ENCODE measurements at places on chromosomes 6 and 20.

DNA sequence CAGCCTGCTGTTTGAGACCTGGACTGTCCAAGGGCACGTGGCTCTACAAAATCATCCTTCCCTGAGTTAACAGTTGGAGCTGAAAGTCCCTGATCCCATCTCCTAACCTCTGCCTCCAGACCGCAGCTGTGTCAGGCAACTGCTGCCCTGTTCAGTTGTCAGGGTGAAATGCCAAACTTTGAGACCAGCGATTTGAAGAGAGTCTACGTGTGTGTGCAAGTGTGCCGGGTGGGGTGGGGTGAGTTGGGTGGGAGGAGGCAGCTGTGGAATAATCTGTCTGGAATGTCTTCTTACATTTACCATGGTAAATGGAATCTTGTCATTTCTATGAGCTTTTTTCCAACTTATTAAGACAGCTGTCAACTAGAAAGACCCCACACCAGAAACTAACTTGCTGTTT is 81.0 kb upstream of the FAM8A1 start:
- DNase-seq, result peak; percentile 28

- DNase-seq, result no peak
Observed at GRCh38 chr20:63942969-63943807, 13.0 kb downstream of the UCKL1 start.

DNA sequence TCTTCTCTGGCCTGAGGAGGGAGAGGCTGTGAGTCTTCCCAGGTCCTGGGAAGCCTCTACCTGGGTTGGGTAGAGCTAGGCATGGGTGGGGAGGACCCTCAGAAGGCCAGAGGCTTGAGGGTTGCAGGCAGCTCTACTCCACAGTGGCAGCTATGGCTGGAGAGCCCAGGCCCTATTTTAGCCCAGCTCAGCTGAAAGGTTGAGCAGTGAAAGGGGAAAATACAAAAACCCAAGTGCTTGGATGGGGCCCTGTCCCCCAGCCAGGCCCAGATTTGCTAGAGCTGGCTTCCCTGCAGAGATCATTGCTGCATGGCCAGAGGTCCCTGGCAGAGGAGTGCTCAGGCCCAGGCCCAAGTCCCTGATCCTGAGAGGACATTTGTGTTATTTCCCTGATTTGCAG is 45.7 kb downstream of the SUN5 start:
- DNase-seq, result no peak

GRCh38 chr6:23659125-23659524 is 466.9 kb upstream of the NRSN1 start:
- peak; percentile 9 for DNase-seq

GRCh38 chr6:154232013-154232910 is 124.3 kb downstream of the IPCEF1 start:
- DNase-seq, result peak; percentile 30

- DNase-seq, result peak; percentile 26
Observed at GRCh38 chr6:74551896-74552295, 654.0 kb downstream of the COL12A1 start.

DNA sequence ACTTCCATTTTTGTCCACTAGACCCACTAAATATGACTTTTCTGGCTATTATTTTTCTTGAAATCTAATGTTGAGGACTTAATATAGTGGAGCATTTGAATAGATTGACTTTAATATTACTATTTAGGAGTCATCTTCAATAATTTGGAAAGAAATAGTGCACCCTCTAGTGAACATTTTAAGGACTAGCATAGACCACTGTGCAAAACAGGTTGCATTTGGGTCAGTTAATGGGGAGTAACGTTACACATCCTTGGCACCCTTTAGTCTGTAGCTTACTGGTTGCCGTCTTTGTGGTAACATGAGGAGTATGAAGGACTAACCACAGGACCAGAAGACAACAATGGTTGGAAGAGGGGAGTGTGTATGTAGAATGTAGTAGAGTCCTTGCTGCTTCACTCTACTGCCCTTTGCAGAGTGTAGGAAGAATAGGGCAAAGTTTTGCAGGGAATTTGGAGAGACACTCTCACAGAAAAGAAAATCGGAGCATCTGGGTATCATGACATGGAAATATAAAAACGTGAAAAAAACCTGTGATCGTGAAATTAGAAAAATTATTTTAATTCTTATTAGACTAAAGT is 25.2 kb downstream of the RFPL4B start:
- DNase-seq, result peak; percentile 66

DNA sequence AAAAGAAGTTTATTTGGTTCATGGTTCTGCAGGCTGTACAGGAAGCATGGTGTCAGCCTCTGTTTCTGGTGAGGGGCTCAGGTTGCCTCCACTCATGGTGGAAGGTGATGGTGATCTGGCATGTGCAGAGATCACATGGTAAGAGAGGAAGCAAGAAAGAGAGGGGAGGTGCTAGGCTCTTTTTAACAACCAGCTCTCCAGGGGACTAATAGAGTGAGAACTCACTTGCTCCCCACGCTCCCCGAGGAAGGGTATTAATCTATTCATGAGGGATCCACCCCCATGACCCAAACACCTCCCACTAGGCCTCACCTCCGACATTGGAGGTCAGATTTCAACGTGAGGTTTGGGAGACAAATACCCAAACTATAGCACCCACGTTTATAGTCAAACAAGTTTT is 4.0 kb upstream of the GJB7 start:
- no peak for DNase-seq

- peak; percentile 4 for DNase-seq
Observed at GRCh38 chr6:64034910-64035655, 399.5 kb downstream of the PHF3 start.

- DNase-seq, result no peak
Observed at GRCh38 chr6:45597424-45597823, 219.7 kb upstream of the SUPT3H start.

GRCh38 chr6:2884804-2885203 is 18.3 kb downstream of the SERPINB9 start:
- DNase-seq, result no peak

DNA sequence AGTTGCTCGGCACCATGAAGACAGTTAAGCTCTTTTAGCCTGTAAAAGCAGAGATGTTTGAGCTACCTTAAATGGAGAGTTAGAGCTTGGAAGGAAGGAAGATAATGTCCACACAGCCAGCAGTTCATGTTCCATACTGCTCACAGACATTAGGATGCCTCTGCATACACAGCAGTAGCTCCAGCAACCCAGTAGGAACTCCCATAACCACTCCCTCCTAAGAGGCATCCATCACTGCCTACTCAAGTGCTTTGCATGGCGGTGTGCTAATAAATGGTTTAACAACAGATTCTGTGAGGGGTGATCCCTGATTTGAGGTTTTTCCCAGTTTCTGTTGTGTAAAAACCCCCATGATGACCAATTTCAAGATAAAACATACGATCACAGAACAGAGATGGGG is 286.4 kb downstream of the HACE1 start:
- DNase-seq, result no peak

DNA sequence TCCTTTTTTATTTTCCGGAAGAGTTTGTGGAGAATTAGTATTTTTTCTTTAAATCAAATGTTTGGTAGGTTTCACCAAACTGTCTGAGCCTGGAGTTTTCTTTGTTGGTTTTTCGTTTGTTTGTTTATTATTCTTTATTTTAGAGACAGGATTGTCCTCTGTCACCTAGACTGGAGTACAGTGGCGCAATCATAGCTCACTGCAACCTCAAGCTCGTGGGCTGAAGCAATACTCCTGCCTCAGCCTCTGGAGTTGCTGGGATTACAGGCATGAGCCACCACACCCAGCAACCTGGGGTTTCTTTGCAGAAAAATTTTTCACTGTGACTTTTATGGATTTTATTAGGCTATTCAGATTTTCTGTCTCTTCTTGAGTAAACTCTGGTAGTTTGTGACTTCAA is 120.2 kb upstream of the LOC128125822 start:
- peak; percentile 4 for DNase-seq

- no peak for DNase-seq
Observed at GRCh38 chr6:49205526-49205925, 257.5 kb downstream of the MMUT start.

GRCh38 chr6:72691249-72691648 is 69.4 kb downstream of the KCNQ5 start:
- no peak for DNase-seq

DNA sequence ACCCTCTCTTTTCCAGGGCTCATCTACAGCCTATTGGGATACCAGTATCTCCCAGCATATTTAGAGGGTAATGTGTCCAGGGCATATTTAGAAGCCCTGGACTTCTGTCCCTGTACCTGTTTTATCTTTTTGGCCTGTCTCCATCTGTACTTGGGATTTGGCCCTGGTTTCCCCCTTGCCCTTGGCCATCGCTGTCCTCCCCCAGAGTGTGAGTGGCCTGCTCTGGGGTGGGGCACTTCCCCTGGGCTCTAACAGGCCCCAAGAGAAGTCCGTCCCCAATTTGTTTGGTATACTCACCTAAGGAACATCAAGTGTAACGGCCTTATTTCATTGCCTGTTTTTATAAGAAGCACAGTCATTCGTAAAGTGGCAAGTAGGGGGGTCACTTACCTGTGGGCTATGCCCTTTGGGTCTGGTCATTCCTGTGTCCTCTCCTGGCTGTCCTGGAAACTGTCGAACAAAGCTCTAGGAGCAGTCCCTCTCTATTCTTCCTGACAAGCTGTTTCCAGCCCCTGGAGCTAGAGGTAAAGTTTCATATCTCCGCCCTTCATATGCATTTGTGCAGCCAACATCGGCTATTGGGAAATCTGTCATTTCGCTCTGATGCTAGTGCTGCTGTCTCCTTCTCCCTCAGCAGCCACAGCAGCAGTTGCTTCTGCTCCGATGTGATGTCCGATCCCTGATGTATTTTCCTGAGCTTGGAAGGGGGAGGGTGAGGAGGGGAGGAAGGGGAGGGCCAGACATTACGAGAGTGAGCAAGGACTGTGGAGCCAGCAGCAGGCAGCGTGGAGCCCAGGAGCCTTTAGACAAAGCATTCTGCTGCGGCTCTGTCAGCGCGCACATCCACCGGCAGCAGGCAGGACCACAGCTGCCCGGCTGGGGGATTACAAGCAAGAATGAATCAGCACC is 83.4 kb downstream of the TCP11 start:
- DNase-seq, result peak; percentile 17

GRCh38 chr6:51398064-51398705 is 579.5 kb downstream of the TFAP2B start:
- peak; percentile 7 for DNase-seq
